ENCODE measurements at places on chromosomes 12 and 14.

DNA sequence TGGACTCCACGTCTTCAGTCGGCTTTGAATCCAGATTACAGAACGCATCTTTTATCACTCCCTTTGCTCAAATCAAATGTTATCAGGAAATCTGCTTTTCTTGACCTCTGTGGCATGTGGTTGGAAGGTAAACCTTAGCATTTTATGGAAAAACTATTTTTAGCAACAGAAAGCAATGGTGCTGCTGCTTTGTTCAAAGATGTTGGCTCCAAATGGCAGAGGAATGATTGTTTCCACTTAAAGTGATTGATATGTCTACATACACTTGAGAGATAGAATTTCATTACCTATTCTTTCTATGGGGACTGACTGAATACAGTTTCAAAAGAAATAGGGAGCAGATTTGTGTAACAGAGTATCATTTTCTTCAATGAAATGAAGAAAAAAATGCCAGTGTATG, 761.2 kb downstream of the NOVA1 start:
- no peak for DNase-seq

DNA sequence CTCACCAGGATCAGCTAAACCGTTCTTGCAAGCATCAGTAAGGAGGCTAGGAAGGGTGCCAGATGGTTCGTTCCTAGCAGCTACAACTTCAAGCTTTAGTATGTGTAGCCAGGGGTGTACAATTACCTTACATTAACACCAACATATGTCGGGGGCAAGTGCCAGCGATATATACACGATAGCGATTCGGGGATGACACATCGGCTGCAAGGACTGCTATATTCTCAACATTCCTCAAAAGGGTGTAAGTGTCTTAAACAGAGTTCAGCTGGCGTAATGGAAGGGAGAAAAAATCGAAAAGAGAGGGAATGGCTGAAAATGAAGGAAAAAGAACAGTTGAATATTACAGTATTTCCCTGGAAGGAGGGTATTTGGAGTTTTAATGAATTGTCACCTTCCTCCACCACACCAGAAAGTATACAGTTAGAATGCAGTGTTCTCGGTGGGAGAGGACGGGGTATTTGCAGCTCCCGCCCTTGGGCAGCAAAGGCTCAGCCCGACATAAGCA, 545 bp downstream of the LIMA1 start:
- DNase-seq: no peak

DNA sequence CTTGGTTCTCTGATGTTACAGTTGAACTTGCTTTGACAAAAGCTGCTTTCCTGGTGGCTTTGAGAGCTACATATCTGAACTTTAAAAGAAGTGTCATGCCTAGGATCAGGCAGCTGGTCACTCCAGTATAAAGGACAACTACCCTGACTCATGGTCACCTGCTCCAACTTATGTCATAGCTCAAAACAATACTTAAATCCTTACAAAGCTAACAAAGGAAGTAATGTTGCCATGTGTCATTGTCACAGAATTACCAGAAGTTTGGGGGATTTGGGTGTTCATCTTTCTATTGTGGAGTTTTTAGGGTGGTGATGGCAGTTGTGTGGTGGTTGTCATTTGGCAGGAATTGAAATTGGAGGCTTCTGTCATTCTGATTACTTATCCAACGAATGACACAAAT, 1.8 kb upstream of the TCP11L2 start:
- DNase-seq: no peak

DNA sequence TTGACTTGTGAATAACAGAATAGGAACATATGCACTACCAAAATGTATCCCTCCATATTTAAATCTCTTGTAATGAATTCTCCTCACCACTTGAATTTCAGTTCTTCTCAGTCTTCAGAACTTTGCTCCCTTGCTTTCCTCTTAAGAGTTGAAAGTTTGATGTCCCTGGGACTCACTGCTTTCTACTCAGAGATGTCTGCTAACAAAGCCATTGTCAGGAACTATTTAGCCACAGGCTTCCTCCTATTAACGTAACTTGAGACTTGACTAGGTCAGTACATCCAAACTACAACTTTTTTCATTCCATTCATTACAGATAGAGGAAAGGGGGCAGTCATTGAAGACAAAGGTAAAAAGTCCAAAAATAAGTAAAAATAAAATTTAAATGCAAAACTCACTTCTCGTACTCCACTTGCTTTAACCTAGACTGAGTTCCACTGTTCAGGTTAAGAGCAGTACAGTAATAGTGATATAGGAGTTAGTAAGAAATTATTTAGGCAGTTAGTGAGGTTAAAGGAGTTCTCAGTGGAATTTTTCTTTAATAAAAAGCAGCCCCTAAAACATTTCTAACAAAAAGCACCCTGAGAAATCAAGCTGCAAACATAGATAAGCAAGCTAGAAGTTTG, 364.2 kb downstream of the SOX5 start:
- no peak for DNase-seq

GRCh38 chr14:89164168-89165073, 252.6 kb downstream of the FOXN3 start:
- DNase-seq: no peak

- DNase-seq: no peak
Observed at GRCh38 chr12:101876322-101876860, 989 bp upstream of the DRAM1 start.

DNA sequence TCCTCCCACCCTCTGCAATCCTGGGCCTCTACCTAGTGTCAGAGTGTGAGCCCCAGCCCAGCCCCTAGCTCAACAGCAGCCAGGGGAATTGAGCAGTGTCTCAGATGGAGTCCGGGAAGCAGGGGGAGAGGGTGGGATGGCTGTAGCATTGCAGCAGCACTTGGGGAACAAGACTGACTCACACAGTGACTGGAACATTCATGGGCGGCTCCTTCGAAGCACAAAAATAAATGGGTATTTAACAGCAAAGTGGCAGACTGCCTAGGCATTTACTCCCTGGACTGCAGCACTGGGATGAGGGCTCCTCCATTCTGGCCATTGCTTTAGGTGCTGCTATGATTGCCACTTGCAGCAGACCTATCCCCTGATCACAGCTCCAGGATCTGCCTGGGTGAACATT, 46.0 kb upstream of the STK38L start:
- no peak for DNase-seq

GRCh38 chr14:95478818-95479217, 37.6 kb downstream of the SYNE3 start:
- DNase-seq: no peak

DNA sequence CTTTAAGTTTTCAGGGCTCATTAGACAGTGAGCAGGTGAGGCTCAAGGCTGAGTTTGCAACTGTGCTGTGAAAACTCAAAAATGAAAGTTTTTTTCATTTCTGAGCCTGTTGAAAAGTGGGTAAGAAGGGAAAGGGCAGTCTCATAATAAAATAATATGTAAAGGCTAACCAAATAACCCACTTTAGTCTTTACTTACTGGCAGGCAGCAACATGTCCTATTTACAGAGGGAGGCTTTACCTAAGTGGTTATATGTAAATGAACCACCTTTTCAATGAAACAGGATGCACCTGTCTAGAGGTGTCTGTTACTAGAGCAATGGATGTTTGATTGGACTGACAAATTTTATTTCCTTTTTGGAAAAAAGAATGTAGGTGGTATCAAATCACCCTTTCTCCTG, 158.0 kb downstream of the ETV6 start:
- DNase-seq: no peak

DNA sequence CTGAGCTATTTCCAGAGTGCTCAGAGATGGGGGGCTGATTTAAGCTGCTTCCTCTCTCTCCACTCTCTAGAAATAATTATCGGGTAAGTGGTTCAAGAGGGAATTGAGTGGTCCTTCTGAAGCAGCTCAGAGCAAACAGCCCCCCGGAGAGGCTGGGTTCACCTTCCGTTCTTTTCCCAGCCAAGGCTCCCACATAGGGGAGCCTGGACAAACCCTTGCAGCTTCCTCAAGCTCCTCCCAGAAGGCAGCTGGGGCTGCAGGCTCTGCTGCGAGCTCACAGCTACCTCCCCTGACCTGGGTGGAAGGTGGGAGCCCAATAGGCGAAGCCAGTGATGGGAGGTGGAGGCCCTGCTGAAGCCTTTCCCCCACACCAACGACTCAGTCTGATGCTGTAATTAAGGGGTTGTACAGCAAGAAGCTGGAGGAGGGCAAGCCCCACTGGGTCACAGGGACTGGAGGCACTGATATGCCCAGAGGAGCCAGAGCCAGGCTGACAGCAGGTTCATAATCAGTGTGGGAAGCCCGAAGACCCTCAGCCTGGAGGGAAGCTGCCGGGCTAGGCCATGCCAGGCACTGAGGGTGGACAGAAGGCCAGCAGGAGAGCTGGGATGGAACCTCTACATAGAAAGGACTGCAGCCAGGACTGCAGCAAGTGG, 52.4 kb downstream of the ARL6IP4 start:
- DNase-seq: no peak

- no peak for DNase-seq
Observed at GRCh38 chr12:41835556-41835955, 309.1 kb downstream of the GXYLT1 start.

Data from stimulated activated CD4-positive, alpha-beta T cell treated with anti-CD3 and anti-CD28 coated beads, Interleukin-2, amount 100 ng/mL, for 4 hours (primary cell).